DND-41 (cell line): ENCODE measurements at places on chromosomes 2 and 18.

- no peak for DNase-seq
Measured at GRCh38 chr18:7388741-7389140, 157.9 kb downstream of the LRRC30 start.

DNA sequence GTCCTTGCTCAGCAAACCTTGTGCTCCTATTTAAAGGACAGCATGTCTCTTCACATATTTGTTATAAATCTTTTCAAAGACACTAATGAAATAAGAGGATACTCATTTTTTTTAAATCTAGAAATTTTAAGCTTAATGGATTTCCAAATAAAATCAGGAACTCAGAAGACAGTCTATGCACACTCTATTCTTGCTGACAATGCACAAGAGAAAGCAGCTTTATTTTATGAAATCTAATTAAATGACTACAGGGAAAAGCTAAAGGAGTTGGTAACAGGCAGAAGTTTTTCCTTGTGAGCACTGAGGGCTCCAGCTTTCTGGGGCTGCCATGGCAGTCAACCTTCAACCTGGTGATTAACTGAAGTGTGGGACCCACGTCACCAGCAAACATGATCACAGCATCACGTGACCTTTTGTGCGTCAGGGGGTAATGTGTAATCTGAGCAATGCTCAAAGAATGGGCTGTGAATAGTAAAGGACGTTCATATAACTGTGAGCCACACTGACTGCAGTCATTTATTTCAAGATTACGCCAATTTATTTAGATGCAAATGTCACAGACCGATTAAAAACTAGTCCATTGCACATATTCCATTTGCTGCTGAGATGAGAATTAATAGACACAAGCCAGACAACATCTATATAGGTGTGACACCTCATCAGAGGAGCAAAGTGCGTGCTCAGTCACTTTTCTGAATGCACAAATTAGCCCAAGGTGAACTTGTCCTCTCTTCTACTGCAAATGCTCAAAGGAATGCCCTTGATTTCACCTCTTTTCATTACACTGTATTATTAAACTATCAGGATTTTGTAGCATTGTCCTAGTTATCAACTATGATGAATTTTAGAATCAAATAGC lies 11.6 kb upstream of the DNER start:
- no peak for DNase-seq

GRCh38 chr18:76264876-76265250 lies 230.2 kb downstream of the ZNF516 start:
- no peak for DNase-seq

- DNase-seq: no peak
Measured at GRCh38 chr2:120258196-120258595, 5.5 kb downstream of the RALB start.

GRCh38 chr18:79413025-79413424 lies 17.3 kb downstream of the NFATC1 start:
- DNase-seq: no peak

- no peak for DNase-seq
Measured at GRCh38 chr2:81213598-81213997, 909.0 kb upstream of the LRRTM1 start.

- DNase-seq: no peak
Measured at GRCh38 chr18:78957140-78957539, 22.5 kb upstream of the SALL3 start.

- DNase-seq: no peak
Measured at GRCh38 chr2:182636699-182637098, 79.4 kb upstream of the DNAJC10 start.

- DNase-seq: no peak
Measured at GRCh38 chr2:172210599-172210998, 107.9 kb upstream of the DLX2 start.

- no peak for DNase-seq
Measured at GRCh38 chr18:33755931-33756560, 178.0 kb downstream of the ASXL3 start.

DNA sequence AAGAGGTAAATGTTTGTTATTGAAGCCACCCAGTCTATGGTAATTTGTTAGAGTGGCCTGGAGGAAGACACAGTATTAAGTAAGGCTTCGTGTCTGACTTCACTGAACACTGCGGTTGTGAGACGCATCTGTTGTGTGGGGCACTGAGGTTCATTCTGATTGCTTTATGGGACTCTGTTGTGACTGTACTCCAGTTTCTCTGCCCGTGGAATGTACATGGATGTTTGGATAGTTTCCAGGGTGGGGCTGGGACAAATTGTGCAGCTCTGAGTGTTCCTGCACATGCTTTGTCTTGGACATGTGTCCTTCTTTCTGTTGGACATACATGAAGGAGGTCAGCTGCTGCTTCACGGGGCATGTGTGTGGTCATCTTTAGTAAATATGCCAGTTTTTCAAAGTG lies 58.6 kb downstream of the ODC1 start:
- DNase-seq: no peak

- no peak for DNase-seq
Measured at GRCh38 chr2:19225126-19225525, 133.3 kb downstream of the OSR1 start.

GRCh38 chr2:200767111-200767885 lies 44.4 kb upstream of the BZW1 start:
- DNase-seq: no peak
